HCEC 1CT (cell line): ENCODE measurements at places on chromosomes 3 and 15.

DNA sequence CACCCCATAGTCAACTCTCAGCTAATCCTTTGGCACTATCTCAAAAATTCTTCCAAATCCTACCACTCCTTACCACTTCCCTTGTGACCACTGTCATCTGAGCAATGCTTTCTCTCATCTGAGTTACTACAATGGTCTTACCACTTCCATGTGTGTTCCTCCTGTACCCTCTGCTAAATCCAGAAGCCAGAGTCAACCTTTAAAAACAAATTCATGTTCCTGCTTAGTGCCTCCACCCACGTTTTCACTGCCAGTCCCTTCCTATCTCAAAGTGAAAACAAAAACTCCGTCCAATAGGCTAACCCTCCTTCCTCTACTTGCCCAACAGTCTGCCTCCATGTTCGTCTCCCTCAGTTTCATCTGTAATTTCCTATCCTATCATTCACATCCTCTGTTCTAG lies 109.0 kb downstream of the ADAMTS9 start:
- no peak for DNase-seq

GRCh38 chr15:61500951-61501620 lies 272.0 kb upstream of the RORA start:
- no peak for DNase-seq

DNA sequence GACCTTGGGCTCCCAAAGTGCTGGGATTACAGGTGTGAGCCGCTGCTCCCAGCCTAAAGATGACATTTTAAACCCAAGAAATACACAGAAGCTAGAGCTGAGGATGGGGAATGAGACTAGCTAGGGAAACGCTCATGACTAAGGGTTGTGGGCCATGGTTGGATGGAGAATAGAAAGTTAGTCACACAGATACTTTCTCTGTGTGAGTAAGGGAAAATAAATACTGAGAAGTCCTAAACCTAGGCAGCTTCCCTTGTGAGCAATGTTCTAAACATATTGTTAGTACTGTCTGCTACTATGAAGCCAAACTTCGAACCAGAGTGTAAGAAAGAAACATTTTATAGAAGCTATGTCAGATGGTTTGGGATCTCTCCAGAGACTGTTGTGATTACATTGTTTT lies 304.8 kb upstream of the STAC start:
- DNase-seq = no peak

GRCh38 chr3:119731560-119732343 lies 28.9 kb downstream of the CFAP91 start:
- DNase-seq = peak; percentile 50

- no peak for DNase-seq
These were observed 14.6 kb downstream of the MAP2K5 start for GRCh38 chr15:67556976-67557570.

DNA sequence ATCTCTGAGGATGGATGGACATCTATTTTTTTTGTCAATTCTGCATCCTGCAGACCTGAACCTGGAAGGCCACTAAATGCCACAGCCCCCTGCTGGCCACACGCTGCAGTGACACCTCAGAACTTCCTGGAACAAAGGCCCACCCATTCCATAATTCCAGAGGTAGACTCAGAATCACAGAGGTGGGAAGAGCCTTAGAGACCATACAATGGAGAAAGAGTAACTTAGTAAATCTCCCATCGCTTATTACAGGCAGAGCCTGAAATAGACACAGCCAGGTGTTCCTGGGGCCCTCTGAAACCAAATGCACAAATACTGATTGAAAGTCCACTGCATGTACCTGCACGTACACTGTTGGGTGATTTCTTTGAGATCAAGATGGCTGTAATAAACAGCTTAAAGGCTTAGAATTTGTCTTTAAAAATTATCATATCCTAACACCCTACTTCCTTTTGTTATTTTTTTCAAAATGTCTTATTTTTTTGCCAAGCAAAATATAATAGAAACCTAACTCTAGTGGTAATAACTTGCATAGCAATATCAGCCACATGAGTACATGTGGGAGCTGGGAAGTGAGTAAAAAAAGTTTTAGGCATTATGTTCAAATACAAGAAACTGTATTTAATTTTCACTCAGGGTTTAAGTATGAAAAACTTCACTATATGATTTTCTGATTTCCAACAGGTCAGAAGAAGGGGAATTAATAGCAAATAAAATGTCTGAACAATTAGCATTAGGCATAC lies 62.7 kb downstream of the EOMES start:
- peak; percentile 55 for DNase-seq

DNA sequence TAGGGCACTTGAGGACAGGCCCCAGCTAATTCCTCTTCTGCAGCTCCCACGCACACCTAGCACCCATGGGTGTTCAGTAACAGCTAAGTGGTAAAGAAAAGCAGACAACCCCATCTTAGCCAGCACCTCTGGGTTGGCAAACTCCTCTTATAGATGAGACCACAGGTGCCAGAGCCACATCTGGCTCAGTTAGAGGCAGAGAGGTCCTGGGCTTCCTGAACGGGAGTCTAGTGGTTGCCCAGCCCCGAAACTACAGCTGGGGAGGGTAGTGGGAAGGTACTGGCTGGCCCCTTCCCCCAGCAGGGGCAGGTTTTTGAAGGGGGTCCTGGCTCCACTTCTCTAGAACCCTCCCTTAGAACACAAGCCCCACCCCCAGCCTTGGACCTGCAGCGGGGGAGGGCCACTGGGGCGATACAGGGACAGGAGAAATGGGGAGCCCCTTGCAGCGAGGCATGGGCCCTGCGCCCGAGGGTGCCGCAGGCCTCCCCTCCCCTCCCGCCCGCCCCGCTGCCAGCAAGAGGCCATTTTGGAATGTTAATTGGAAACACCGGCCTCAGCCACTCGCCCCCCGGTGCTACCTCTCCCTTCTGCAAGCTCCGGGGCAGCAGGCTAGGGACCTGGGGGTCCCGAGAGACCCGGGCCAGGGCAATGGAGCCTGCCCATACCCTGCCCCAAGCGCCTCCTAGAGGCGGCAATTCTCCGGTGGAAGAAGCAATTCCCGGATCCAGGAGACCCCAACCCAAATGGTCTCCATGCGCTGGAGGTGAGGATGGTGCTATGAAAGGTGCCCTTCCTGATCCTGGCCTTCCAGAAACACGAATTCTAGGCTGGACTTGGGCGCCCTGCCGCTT lies 1.5 kb downstream of the DUSP7 start:
- no peak for DNase-seq

GRCh38 chr15:69088300-69088965 lies 72.0 kb upstream of the GLCE start:
- DNase-seq = no peak

GRCh38 chr15:70559265-70560239 lies 203.8 kb downstream of the UACA start:
- DNase-seq = peak; percentile 14

- no peak for DNase-seq
These were observed 19.4 kb upstream of the DCUN1D1 start for GRCh38 chr3:182999767-183000166.

DNA sequence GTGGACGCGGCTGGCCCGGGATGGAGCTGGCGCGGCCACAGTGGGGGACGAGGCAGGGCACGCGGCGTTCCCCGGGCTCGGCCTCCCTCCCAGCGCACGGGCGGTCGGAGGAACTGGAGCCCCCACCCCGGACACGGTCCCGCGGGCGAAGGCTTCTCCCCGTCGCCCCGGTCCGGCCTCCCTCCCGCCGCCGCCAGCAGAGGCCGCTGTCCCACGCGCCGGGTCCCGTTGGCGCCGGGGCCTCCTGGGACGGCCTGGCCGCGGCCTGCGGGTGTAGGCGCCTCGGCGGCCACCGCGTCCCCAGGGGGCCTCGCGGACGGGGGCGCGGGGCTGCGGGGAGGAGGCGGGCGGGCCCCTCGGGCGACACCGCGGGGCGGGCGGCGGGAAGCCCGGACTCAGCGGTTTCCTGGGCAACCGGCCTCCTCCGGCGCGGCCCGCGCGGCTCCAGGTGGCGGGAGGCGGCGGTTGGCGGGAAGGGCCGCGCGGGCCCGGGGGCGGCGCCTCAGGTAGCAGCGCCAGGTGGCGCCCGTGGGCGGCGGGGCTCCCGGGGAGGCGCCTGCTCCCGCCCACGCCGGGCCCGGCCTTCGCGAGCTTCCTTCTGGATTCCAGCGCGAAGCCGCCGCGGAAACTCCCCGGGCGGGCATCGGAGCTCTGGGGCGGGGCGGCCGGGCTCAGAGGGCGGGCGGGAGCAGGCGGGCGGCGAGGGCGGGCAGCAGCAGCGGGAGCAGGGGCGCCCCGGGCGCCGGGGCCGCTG lies 26.7 kb downstream of the MELTF start:
- DNase-seq = peak; percentile 64

GRCh38 chr3:71487418-71487817 lies 96.1 kb downstream of the FOXP1 start:
- no peak for DNase-seq

DNA sequence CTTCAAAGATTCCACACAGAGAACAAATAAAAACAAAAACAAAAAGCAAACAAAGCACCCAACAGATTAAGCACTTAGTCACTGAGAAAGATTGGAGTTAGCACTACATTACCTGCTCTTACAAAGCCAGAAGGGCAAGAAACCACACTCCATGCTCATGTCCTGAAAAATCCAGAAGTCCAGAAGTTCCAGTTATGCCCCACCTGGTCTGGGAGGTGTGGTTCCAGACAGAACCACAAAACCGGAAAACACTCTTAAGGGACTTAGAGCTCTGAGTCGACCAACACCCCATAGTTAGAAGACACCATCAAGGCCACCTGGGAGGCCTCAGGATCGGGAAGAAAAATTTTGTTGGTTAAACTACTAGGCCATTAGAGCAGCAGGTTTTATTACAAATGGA lies 88.9 kb downstream of the TNIK start:
- DNase-seq = no peak

DNA sequence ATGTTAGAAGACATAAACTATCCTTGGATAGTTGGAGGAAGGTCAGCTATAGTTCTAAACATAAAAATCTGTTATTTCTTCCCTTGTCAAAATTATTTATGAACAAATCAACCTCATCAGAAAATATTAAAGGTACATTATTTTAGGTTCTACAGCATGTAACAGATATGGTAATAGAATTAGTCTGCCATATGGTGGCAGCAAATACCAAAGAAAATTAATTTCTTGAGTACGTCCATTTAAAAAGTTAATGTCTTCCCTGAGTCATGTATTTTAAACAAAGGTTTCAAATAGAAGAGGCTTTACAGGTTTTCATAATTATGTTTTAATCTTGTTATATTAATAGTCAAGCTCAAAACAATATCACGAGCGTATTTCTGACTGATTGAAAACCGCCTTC lies 17.9 kb upstream of the ANKRD28 start:
- DNase-seq = peak; percentile 76

GRCh38 chr3:3177861-3178497 lies 1.5 kb downstream of the CRBN start:
- DNase-seq = no peak

- DNase-seq = no peak
These were observed 73.2 kb downstream of the BOC start for GRCh38 chr3:113284453-113285050.

DNA sequence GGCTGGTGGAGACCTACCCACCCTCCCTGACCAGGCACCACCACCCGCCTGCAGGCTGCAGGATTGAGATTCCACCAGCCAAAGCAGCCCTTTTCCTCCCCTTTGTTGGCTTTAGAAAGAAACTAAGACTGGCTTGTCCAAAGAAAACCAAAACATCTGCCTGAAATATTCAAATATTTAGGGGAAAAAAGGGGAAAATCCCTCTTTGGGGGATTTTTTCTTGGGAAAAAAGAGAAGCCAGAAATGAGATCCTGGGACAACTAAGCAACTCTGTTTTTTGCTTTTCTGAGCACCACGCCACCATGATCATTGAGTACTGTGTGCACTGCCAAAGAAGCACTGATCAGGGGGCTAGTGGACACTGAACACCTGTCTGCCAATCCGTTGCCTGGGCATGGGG lies 2.6 kb downstream of the DCLK3 start:
- DNase-seq = no peak

DNA sequence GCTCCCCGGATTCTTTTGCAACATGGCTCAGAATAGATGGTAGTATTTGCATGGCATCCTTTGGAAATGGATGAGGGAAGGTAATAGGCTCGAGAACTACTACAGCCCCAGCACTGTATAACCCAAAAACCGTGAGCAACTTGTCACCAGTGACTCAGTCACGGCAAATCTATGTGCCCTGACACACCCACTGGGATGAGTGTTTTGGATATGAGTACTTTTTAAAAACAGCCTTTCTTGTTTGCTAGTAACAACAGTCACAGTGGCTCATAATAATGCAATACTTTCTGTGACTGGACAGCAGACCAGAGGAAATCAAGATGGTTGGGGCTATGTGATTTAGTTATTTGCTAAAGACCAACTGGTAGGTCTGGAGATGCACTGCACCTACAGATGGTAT lies 299.6 kb downstream of the ULK4 start:
- DNase-seq = peak; percentile 55
